ENCODE measurements at places on chromosomes 3 and 15.

DNA sequence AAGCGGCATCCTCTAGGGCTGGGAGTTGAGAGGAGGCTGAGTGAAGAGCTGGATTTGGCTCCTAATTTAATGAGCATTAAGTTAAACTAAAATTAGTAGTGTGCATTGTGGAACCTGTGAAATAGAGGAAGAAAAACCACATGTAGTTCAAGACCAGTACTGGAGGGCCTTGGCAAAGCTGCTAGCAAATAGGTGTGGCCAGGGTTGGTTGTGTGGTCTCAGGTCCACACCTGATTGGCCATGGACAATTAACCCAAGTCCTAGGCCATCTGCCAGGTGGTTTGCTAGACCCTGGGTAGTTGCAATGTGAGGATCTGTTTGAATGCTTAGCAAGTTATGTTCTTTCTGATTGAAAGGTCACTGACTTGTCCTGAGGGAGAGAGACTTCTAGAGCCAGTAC, 275.5 kb downstream of the PDCD6IP start:
- DNase-seq, result no peak

GRCh38 chr3:71708476-71709105, 16.6 kb downstream of the EIF4E3 start:
- DNase-seq, result no peak

- no peak for DNase-seq
Observed at GRCh38 chr15:77014132-77015081, 19.5 kb downstream of the PSTPIP1 start.

DNA sequence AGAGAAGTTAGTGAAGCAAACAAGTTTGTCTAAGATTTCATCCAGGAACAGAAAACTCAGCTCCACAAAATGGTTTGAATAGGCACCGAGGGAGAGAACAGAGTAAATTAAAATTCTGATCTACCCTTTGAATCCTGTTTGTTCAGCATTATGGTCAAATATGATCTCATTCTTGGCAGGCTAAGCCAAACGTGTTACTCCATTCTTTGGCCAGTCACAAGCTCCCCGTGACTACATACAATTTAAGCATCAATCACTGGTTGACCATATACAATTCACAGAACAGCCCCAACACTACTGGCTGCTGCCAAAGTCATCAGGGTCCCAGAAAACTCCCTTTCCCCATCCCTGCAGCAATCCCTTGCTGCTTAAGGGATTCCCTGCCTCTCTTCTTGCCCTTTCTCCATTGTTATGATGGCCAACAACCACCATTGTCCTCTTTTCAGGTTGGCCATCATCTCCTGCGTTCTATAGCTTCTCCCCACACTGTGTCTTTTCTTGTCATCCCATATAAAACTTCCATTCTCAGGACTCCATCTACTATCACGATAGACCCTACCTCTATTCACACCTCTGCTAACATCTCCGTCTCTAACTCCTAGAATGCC, 46.3 kb downstream of the GOLIM4 start:
- no peak for DNase-seq

DNA sequence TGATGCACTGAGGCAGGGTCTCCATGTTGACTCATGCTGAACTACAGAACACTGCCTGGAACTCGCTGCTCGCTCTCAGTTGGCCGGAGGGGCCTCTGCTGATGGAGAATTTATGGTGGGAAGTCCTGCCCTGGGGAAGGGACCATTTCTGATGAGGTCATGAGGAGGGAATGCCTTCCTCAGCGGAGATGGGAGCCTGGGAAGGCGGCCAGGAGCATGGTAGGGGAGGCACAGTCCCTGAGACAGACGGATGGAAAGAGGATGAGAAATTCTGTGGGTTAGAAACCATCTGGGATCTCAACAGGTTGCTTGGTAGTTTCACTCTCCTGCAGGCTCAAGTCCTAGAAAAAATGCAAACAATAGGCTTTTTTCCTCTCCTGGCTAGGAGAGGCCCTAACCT, 56.8 kb upstream of the TPM1 start:
- no peak for DNase-seq
